ENCODE measurements at places on chromosomes 7 and 10.
A peak's percentile ranks its signal among the peaks of the same experiment; 100 is the strongest.

- DNase-seq: no peak
Observed at GRCh38 chr7:52257890-52258289, 777.5 kb upstream of the POM121L12 start.

- DNase-seq: no peak
Observed at GRCh38 chr7:68676813-68677535, 921.3 kb upstream of the AUTS2 start.

DNA sequence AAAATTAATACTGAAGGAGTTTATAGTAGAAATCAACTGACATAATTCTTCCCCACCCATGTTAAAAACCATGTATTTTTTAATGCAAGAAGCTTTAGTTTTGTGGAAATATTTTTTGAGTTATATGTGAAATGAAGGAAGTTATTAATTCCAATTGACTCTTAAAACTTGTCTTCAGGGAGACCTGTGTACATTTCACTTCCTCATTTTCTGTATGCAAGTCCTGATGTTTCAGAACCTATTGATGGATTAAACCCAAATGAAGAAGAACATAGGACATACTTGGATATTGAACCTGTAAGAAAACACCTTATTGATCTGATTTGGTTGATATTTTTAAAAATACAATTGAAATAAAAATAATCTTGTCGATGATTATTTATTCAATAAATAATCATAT, 33.3 kb downstream of the CD36 start:
- DNase-seq: no peak

- no peak for DNase-seq
Observed at GRCh38 chr7:100467638-100468373, 3.7 kb upstream of the SPACDR start.

DNA sequence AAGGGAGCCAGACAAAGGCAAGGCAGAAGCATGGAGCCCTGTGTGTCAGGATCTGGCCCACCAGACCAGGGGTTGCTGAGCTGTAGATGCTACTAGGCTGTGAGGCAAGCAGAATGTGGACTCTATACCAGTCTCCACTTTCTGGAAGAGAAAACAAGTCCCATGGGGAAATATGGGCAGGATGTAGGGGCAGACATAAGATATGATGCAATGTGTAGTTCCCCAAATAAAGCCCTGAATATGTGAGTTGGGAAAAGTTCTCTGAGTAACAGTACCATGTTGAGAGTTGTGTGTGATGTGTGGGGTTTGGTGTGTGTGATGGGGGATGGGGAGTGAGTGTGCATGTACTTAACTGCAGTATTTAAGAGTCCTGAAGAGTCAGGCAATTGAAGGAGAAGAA, 62.3 kb downstream of the NPSR1 start:
- no peak for DNase-seq

DNA sequence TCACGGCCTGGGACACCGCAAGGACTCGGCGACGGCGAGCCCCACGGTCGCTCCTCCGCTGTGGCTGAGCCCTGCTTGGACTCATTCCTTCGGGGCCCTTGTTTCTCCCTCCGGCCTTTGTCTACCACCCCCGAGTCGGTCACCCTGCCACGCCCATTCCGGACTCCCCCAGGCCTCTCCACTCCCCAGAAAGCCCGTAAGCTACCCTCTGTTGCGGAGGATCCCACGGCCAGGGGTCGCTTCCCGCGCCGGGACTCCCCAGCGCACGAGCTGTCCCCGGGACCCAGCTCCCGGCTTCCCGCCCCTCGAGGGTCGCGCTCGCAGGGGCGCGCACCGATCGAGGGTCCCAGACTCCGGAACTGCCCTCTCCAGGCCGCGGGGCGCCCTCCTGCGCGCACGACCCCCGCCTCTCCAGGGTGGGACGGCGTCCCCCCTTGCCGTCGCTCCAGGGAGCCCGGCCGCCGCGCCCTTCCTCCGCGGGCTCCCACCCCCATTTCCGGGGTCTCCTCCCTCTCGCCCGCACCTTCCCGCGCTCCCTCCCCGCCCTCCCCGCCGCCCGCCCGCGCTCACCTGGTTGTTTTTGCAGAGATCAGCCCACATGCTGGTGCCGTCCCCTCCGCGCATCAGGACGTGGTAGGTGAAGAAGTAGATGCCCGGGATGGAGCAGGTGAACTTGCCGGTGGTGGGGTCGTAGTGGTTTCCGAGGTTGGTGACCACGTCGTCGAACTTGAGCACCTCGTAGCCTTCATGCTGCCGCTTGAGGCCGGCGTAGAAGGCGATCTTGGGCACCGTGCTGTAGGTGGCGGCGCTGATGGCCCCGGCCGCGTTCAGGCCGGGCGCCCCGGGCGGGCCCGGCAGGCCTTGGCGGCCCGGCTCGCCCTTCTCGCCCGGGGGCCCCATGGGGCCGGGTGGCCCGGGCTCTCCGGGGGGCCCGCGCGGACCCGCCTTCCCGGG, 1.5 kb downstream of the C1QL3 start:
- DNase-seq: no peak

GRCh38 chr10:113007343-113007771, 57.3 kb downstream of the TCF7L2 start:
- DNase-seq: no peak

- no peak for DNase-seq
Observed at GRCh38 chr10:132779549-132780294, 6.2 kb downstream of the NKX6-2 start.

GRCh38 chr7:117069379-117069778, 116.1 kb downstream of the ST7 start:
- DNase-seq: peak; percentile 34

GRCh38 chr7:45342236-45342635, 184.6 kb downstream of the RAMP3 start:
- DNase-seq: no peak
